Uterine smooth muscle cell (primary cell): ENCODE measurements at places on chromosomes 3 and 15. TPM values are rescaled to one million over a fixed set of nuclear protein-coding genes. Genes with fewer than 3 reads are reported as not detected.

Gene DUOXA1
- 0.12 TPM in 1 of 2 replicates, not detected in the other for total RNA-seq

Gene NKTR
- total RNA-seq: 68.1 and 83.8 TPM in 2 replicates

Gene QRICH1
- total RNA-seq: 60.5 and 87.7 TPM in 2 replicates

Gene CNTN3
- total RNA-seq: 4.2 and 5.0 TPM in 2 replicates

Gene UBL7
- 29.5 and 34.6 TPM in 2 replicates for total RNA-seq

Gene SH2D7
- total RNA-seq: not detected in 2 replicates

Gene MST1R
- total RNA-seq: 0.25 and 0.33 TPM in 2 replicates

Gene GOLGA6D
- 0.12 TPM in 1 of 2 replicates, not detected in the other for total RNA-seq

Gene LRTM1
- not detected in 2 replicates for total RNA-seq

Gene MYH15
- 0.62 and 3.7 TPM in 2 replicates for total RNA-seq

Gene ADAMTS17
- 0.11 and 0.25 TPM in 2 replicates for total RNA-seq

Gene CYP1A2
- total RNA-seq: not detected in 2 replicates

Gene NRG4
- not detected in 2 replicates for total RNA-seq

Gene NEK10
- total RNA-seq: 1.7 and 7.0 TPM in 2 replicates

Gene CCDC80
- total RNA-seq: 134 and 363 TPM in 2 replicates

Gene PLA2G4E
- not detected in 2 replicates for total RNA-seq

Gene EBLN2
- 5.4 and 7.7 TPM in 2 replicates for total RNA-seq

Gene CMTM8
- 0.12 and 0.22 TPM in 2 replicates for total RNA-seq

Gene HAUS2
- 40.6 and 56.8 TPM in 2 replicates for total RNA-seq

Gene DISP2
- total RNA-seq: under 0.01 and 0.12 TPM in 2 replicates

Gene RSRC1
- total RNA-seq: 52.6 and 87.7 TPM in 2 replicates

Gene LIPH
- total RNA-seq: under 0.01 TPM in 1 of 2 replicates, not detected in the other

Gene CRYGS
- 1.00 and 2.1 TPM in 2 replicates for total RNA-seq

Gene NSUN3
- 13.2 and 13.6 TPM in 2 replicates for total RNA-seq

Gene CLDN16
- total RNA-seq: 0.12 TPM in 1 of 2 replicates, not detected in the other

Gene GOLGA6L26
- total RNA-seq: not detected in 2 replicates

Gene GABRR3
- total RNA-seq: not detected in 2 replicates

Gene C3orf20
- total RNA-seq: not detected in 2 replicates

Gene CCDC9B
- total RNA-seq: 32.9 and 46.2 TPM in 2 replicates

Gene TM2D3
- 38.6 and 50.5 TPM in 2 replicates for total RNA-seq

Gene EIF4E3
- 1.2 and 2.2 TPM in 2 replicates for total RNA-seq

Gene ZPLD1
- total RNA-seq: 0.62 TPM in 1 of 2 replicates, not detected in the other

Gene GCSAM
- total RNA-seq: not detected in 2 replicates

Gene TEX55
- not detected in 2 replicates for total RNA-seq

Gene ACAN
- total RNA-seq: 0.25 and 3.0 TPM in 2 replicates

Gene DOCK3
- under 0.01 and 0.12 TPM in 2 replicates for total RNA-seq

Gene RLBP1
- not detected in 2 replicates for total RNA-seq

Gene INSYN1
- 0.11 and 0.50 TPM in 2 replicates for total RNA-seq

Gene OR5K4
- not detected in 2 replicates for total RNA-seq

Gene COL6A5
- under 0.01 TPM in 1 of 2 replicates, not detected in the other for total RNA-seq

Gene SUMF1
- 61.1 and 88.4 TPM in 2 replicates for total RNA-seq

Gene CAMK2N2
- 0.25 and 0.33 TPM in 2 replicates for total RNA-seq

Gene GPR27
- total RNA-seq: 0.11 and 0.12 TPM in 2 replicates

Gene FBXO40
- total RNA-seq: under 0.01 TPM in 1 of 2 replicates, not detected in the other

Gene HIGD1A
- 145 and 241 TPM in 2 replicates for total RNA-seq

Gene PRC1
- total RNA-seq: 106 and 489 TPM in 2 replicates

Gene PIGZ
- total RNA-seq: 2.1 and 3.9 TPM in 2 replicates

Gene CPNE9
- total RNA-seq: not detected in 2 replicates

Gene HMCES
- total RNA-seq: 20.6 and 33.1 TPM in 2 replicates

Gene UCN2
- total RNA-seq: 1.2 and 1.5 TPM in 2 replicates

Gene ERC2
- 0.55 and 0.75 TPM in 2 replicates for total RNA-seq

Gene NKIRAS1
- total RNA-seq: 14.2 and 14.4 TPM in 2 replicates

Gene HYAL1
- 0.50 and 0.66 TPM in 2 replicates for total RNA-seq
